ENCODE measurements at places on chromosomes 12 and 14.

- no peak for DNase-seq
These were observed 118.6 kb upstream of the SLCO1C1 start for GRCh38 chr12:20576528-20576927.

DNA sequence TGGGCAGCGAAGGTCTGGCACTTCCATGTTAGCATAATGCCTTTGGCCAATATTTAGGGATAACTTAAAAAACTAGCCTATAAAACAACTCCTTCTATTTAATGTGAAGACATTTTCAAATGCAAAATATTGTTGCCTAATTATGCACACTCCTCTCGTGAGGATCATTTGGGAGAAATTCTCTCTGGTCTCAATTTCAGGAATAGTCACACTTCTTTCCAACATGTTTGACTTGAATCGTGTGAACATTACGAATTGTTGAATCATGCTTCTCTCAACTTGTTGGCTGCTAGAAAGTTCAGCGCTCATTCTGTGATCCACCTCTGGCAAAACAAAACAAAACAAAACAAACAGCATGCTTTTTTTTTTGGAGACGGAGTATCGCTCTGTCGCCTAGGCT, 313.2 kb downstream of the SEC23A start:
- no peak for DNase-seq

GRCh38 chr14:65159281-65160062, 57.2 kb upstream of the MAX start:
- DNase-seq: no peak

GRCh38 chr12:49323524-49324097, 556 bp downstream of the TROAP start:
- no peak for DNase-seq

DNA sequence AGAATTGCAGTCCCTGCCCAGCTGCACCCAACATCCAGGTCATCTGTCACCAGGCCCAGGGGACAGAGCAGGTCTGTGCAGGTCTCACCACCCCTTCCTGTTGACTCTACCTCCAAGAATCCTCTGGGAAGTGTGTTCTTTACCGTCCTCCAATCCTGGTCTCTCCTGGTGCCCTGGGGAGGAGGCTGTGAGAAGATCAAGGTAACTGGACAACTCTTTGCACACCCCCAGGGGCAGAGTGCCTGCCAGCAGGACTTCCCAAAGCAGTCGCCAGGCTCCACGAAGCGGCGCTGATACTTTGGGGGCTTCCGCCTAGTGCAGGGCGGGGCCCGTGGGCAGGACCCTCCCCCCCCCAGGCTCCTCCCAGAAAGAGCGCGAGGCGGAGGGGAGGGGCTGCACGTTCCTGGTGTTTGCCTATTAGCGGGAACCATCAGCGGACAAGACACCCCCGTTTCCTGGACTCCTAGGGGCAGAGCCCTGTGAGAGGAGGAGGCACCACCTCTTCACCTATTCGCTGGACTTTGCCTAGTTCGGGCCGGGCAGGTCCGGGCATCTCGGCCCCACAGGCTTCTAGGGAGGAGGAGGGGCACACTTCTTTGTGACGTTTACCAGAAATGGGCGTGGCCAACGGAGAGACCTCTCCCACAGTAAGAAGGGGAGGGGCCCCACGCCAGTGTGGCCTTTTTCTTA, 918.0 kb downstream of the AACS start:
- peak; percentile 87 for DNase-seq

- DNase-seq: no peak
These were observed 137.4 kb downstream of the PRKCH start for GRCh38 chr14:61458766-61459165.

GRCh38 chr12:42683933-42684801, 94.6 kb upstream of the PRICKLE1 start:
- no peak for DNase-seq

- DNase-seq: no peak
These were observed 84.4 kb upstream of the ETV6 start for GRCh38 chr12:11564984-11565651.

GRCh38 chr12:94952325-94952724, 51.2 kb downstream of the NDUFA12 start:
- no peak for DNase-seq

DNA sequence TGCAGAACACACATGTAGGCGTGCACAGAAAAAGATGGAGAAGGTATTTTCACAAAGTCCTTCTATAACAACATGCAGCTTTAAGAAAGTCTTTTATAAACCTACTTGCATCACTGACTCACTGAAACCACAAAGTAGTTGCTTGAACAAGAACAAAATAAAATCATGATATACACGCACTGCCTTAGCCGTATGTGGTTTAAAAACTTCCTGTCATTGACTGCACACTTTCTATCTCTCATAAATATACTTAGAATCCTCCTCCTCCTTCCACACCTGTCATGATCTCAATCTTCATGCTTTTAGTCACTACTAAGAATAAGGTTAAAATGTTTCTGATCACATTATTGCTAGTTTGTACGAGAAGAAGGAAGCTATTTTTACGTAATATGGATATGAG, 31.8 kb upstream of the RAD51AP1 start:
- no peak for DNase-seq

DNA sequence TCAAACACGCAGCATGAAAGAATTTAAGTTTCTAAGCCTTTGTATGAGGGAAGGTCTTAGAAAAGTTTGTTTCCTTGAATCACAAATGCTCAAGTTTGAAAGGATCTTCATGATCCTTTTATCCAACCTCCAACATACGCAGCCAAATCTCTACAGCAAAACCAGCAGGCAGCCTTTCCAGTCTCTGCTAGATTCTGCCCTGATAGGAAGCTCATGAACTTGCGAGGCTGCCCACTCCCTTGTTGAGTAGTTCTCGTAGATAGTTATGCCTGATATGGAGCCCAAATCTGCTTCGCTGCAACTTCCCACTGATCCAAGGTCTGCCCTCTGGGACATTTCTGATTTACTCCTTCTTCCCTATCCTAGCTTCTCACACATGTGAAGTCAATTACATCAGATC, 272.9 kb downstream of the EGLN3 start:
- no peak for DNase-seq

GRCh38 chr12:119241580-119242169, 62.9 kb downstream of the HSPB8 start:
- no peak for DNase-seq

DNA sequence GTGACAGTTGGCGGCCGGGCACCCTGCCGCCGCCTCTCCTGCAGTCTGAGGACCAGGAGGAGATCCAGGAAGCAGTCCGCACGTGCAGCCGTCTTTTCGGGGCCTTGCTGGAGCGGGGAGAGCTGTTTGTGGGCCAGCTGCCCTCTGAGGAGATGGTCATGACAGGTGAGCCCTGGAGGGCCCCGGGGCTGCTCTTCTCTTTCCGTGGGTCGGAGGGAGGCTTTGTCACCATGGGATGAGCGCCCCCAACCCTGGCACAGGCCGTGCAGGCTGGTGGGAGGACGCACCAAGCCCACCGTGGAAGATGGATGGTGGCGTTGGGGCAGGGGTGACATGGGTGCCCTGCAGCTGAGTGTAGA, 532 bp downstream of the NOC4L start:
- DNase-seq: no peak

DNA sequence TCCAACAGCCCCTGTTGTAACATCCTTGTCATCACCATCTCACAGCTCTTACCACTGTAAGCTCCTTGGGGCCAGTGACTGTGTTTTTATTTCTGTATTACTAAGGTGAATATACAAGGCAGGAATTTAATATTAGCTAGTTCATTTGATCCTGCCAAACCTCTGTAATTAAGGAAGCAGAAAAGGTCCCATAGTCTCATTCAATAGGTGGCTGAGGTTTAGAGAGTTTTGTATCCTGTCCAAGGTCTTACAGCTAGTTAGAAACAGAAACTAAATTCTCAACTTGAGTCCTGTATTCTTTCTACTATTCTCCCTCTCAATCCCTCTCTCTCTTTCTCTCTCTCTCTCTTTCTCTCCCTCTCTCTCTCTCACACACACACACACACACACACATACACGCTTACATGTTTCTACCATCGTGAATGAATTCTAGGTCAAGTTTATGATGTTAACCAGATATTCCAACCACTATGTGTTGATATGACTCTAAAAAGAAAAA, 543 bp upstream of the GLIPR1 start:
- DNase-seq: no peak

- no peak for DNase-seq
These were observed 228.6 kb upstream of the RTL1 start for GRCh38 chr14:101132051-101132571.

- DNase-seq: no peak
These were observed 235.0 kb upstream of the DCN start for GRCh38 chr12:91417650-91418049.

DNA sequence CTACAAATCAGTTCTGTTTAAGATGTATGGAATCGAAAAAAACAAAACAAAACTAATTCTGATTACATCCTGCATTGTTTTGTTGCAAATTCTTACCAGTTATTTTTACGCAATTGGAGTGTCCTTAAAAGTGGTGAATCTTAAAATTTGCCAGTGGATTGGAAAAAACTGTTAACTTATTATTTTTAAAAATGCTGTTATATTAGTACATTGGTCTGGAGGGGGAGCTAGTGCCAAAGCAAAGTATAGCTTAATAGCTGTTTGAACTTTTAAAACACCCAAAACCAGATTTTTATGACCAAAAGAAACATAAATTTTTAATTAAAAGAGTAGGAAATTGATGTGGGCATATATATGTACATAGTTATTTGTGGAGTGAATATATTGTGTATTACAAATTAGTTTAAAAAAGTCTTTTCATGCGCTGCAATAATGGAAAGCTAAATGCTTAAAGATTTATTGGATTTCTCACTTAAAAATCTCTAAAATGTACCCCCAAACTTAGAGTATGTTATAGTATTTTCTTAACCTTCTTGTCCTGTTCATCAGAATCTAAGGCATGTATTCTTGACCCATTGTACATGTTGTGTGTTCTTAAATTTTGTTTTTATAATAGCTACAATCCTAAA, 2.5 kb downstream of the FUT8 start:
- DNase-seq: peak; percentile 35

DNA sequence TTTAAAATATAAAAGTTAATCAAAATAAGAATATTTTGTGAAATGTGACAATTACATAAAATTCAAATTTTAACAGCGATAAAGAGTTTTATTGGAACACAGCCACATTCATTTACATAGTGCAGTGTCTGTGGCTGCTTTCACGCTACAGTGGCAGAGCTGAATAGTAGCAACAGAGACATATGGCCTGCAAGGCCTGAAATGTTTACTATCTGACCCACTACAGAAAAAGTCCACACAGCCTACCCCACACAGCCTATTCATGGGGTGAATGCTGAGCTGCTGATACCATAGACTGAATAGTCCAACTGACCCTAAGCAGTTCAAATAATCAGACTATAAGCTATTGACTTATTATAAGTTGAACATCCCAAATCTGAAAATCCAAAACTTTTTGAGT, 13.2 kb downstream of the GNS start:
- no peak for DNase-seq

DNA sequence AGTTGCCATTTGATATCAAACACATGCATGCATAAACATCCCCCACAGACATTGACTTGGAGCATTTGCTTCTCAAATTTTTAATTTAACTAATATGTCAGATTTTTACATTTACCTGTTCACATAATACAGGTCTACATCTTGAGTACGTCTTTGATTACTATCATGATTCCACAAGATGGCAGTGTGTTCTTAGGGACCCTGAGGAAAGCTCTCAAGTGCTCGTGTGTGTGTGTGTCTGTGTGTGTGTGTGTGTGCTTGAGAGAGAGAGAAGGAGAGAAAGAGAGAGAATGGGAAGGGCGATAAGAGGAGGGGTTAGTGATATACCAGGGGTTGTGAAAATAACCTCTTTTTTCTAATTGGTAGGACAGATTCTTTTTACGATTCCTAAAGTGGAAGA, 167.1 kb upstream of the OR4E1 start:
- no peak for DNase-seq

GRCh38 chr12:65941388-65941787, 117.1 kb downstream of the HMGA2 start:
- DNase-seq: no peak

GRCh38 chr12:27732281-27732680, 21.6 kb downstream of the MRPS35 start:
- peak; percentile 22 for DNase-seq

DNA sequence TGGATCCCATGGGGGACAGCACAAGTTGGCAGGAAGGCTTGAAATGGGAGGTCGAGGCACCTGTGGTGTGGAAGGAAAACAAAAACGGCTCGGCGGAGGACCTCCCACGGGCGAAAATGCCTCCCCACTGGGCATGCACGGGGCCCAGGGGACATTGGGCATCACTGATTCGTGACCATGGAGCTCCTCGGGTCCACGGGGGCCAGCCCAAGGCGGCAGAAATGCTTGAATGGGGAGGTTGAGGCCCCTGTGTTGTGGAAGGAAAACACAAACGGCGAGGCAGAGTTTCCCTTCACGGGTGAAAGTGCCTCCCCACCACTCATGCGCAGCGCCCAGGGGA, 376.0 kb downstream of the ALG10 start:
- DNase-seq: no peak

DNA sequence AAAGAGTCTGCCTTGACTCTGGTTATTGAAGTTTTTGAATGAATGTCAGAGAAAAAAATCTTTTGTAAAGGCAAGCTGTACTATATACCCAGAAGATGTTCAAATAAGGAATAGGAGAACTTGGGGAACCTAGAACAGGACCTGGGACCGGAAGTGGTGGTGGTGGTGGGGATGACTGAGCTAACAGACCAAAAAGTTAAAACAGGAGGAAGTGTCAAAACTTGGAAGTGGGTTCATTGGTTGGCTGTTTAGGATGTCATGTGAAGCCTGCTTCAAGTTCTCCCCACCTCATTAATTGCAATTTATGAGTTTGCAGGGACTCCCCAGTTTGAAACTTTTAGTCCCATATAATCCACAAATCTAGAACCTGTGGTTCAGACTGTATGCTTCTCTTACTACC, 26.2 kb downstream of the PLXNC1 start:
- no peak for DNase-seq

DNA sequence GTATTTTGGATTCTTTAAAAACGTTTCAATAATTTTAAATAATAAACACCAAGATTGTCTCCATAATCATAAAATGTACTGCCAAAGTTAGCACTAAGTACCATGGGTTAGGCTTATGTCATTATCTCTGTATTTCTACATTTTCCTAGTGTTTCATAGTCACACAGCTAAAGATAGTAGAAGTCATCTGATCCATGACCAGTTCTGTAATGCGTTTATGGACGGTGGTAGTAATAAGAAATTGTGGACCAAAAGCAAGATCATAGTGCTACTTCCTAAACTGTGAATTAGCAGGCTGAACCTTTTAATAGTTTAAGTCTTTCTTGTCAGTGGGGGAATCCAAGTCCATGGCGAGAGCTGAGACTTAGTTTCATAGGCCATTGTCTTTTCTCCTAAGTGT, 142.1 kb downstream of the AKAP6 start:
- DNase-seq: no peak

Data from urothelium cell line (cell line).